ENCODE measurements at places on chromosomes 6 and 20. TPM values are rescaled to one million over a fixed set of nuclear protein-coding genes. Genes with fewer than 3 reads are reported as not detected.

GRCh38 chr20:59676851-59677182 lies 72.5 kb downstream of the PHACTR3 start:
- H3K36me3 ChIP-seq, result no peaks in the 10 kb centered on the region
- H3K27me3 ChIP-seq, result no peaks in the 10 kb centered on the region
- DNase-seq, result no peak
- no peak overlapping the region for H3K27ac ChIP-seq
- no peak overlapping the region for H3K4me3 ChIP-seq

- no peak for DNase-seq
- H3K27me3 ChIP-seq, result no peaks in the 10 kb centered on the region
- peaks cover 38% of the 10 kb centered on the region for H3K36me3 ChIP-seq
- H3K4me1 ChIP-seq, result no peaks in the 10 kb centered on the region
- H3K27ac ChIP-seq, result no peak overlapping the region
- H3K4me3 ChIP-seq, result no peak overlapping the region
These were observed 19.0 kb downstream of the TTPAL start for GRCh38 chr20:44494681-44495080.

Gene C4A
- 0.48 TPM for total RNA-seq

Gene ISM1
- total RNA-seq, result 0.78 TPM

Gene SOX18
- total RNA-seq, result 0.23 TPM

Data from H1 (cell line).